ENCODE measurements at places on chromosomes 1 and 21.
A peak's percentile ranks its signal among the peaks of the same experiment; 100 is the strongest.

DNA sequence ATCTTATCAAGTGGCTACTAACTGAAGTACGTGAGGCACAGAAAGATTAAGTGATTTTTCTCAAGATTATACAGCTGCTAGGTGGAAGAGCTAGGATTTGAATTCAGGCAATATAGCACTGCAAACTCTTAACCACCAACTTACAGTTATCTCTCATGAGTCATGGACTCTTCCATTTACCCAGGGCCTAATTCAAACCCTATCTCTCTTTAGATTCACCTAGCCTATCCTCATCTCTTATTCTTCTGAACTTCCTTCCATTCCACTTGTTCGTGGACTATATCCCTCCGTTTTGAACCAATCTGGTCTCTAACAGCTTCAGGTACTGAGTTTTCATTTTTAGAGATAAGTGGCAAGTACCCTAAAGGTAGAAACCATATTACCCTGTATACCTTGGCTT, 92.8 kb upstream of the DMRTA2 start:
- DNase-seq, result no peak

GRCh38 chr1:244218220-244218619, 167.1 kb downstream of the ZBTB18 start:
- DNase-seq, result no peak

DNA sequence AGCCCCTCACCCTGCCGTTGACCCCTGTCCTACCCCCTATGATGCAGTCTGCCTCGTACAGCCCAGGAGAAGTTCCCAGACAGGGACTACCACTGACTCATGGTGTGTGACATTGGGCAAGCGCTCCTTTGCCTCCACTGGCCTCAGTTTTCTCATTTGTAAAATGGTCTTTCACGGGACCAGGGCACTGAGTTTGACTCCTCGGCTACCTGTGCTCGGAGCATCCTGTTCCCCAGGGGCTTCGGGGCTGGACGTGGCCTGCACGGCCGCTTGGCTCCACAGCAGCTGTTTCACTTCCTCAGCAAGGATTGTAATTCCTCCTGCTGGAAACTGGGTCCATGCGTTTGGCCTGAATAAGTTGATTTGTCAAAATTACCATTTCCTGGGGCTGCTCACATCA, 277.3 kb downstream of the MATN1 start:
- DNase-seq, result no peak

DNA sequence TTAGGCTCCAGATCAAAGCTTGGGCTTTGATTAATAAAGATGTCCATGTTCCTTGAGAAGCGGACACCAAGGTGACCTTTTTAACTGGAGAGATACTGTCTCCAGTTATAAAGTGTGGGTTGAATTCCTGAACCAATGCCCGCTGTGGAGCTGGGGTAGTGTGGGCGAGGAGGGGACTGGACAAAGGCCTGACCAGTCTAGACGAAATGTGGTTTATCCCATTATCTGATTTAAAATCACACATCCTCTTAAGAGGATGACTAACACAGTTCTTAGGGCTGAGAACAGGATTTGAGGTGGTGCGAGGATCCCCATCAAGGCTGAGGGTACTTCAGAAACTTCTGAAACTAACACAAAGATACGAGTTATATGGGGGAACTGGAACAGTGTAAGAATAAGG, 84.5 kb upstream of the GCLM start:
- DNase-seq, result no peak

GRCh38 chr1:155131285-155131684, 3.6 kb downstream of the EFNA1 start:
- DNase-seq, result no peak

- no peak for DNase-seq
These were observed 9.7 kb downstream of the HSD3B1 start for GRCh38 chr1:119516680-119517079.

GRCh38 chr1:2830761-2831425, 29.4 kb upstream of the TTC34 start:
- DNase-seq, result no peak

- DNase-seq, result no peak
These were observed 2.1 kb upstream of the SERINC2 start for GRCh38 chr1:31410871-31411270.

DNA sequence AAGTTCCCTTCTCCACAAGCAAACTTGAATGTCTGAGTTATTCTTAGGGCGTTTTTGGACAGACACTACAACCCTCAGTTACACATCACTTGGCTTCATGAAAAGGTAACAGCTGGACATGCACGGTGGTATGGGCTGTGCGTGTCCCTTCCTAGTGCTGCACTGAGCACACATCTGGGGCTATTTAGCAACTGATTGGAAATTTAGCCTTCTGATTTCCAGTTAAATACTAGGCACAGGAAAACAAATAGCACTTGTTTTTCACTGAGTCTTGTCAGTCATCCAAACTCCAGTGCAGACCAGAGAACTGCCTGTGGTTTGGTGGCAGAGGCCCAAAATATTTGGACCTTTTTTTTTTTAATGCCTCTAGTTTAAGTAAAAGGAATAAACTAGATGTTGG, 134.7 kb downstream of the TGFBR3 start:
- no peak for DNase-seq

GRCh38 chr1:114094363-114094634, 59.4 kb downstream of the SYT6 start:
- DNase-seq, result no peak

GRCh38 chr1:160981584-160982411, 27.2 kb upstream of the ITLN2 start:
- no peak for DNase-seq

DNA sequence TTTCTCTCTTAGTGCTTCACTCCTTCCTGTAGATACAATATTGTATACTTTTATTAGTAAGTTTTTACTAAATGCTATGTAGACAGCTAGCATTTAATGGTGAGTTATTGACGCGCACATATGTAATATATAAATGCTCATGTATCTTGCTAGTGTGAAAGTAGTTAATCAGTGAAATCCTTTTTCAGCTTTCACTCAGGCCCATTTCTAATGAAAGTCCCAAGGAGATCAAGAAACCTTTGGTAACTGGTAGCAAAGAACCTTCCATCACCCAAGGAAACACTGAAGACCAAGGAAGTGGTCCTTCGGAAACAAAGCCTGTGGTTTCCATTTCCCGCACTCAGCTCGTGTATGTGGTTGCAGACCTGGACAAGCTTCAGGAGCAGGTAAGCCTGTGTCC, 27.2 kb downstream of the AGT start:
- no peak for DNase-seq

DNA sequence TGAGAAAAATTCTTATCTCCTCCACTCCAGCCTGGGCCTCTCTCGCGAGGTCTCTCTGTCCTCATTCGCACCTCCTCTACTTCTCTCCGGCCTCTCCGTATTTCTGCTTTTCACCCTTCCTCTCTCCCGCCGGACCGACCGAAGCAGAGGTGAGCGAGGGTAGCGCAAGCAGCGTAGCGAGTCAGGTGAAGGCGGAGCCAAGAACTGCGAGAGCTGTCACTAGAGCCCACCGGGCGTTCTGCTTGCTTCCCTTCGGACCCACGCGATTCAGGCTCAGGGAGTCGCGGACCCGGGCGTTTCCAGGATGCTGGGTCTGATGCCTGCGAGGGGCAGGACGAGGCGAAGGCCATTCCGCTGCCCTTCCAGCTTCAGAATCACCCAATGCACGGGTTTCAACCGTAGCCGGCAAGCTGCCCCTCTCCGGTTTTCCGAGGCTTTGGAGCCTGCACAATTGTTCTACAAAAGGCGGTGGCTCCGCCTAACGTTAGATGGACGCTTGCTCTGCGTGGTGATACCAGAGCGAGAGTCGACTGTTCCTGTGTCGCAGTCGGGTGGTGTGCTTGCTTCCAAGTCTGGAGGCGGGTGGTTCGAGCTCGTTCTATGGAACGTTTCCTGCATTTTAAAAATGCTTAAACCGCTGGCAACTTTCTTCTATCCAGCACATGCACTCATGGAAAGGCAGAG, 310.2 kb downstream of the FAM72C start:
- DNase-seq, result no peak

DNA sequence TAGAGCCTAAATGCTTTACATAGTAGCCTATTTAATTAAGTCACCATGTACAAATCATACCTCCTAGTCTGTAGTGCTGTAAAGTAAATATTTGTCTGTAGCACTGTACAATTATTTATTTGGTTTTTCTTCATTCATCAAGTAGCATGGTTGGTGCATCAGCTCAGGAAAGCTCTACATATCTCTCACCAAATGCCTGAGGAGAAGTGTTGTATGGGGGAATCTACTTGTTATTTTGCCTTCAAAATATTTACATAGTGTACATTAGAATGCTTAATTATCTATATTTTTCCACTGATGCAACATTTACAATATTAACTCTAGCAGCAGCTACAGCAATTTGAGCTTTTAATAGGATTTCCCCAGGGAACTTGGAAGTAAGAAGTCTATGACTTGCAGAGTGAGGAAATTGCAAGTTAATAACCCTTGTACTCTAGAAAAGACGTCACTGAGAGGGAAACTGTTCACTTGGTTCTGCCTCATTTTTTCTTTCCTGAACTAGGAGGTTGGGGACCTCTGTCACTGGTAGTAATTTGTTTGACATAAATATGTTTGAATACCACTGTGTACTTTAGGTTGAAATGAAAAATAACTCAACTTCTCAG, 207.4 kb downstream of the PDE4B start:
- no peak for DNase-seq

GRCh38 chr1:8394456-8395321, 76.8 kb downstream of the SLC45A1 start:
- DNase-seq, result peak; percentile 84
